ENCODE measurements at places on chromosomes 12 and 14.
A peak's percentile ranks its signal among the peaks of the same experiment; 100 is the strongest.

DNA sequence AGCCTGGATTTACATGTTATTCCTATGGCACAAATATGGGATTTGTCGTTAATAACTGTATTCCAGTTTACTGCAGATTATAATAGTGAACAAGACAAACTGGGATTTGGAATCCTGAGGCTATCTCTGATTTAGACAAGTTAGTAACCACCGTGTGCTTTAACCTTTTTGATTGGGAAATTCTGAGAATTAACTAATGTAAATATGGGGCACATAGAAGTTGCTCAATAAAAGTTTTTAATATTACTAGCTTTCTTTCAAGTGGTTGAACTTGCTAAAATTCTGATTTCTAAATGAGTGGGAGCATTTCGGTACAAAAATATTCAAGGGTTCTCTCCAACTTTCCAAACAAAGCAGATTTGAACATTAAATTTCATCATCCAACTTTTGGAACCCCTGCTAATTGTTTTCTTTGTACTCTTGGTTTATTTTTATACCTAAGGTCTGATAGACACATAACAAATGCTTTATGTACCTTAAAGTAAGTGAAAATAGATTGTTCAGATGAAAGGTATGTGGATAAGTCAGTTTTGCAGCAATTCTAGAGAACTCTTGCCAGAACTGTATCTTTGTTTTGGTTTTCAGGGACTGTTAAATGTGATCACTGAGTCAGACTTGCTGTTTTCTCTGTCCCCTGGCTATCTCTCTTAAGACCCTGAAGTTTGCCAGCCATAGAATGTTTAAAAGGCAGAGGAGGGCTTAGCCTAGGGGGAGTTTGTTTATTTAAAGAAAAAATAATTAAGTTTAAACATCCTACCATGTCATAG is 57.5 kb downstream of the FRS2 start:
- DNase-seq: no peak

DNA sequence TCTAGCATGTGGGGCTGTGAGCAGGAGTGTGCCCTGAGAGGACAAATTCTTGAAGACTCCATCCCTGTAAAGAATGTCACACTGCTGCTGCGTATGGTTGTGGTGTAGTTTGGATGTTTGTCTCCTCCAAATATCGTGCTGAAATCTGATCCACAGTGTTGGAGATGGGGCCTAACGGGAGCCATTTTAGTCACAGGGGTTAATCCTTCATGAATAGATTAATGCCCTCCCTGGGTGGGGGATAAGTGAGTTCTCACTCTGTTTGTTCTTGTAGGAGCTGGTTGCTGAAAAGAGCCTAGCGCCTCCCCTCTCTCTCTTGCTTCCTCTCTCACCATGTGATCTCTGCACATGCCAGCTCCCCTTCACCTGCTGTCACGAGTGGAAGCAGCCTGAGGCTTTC is 94.5 kb upstream of the VASH1 start:
- DNase-seq: no peak

- no peak for DNase-seq
Measured at GRCh38 chr14:20803223-20803622, 579 bp upstream of the RNASE1 start.

DNA sequence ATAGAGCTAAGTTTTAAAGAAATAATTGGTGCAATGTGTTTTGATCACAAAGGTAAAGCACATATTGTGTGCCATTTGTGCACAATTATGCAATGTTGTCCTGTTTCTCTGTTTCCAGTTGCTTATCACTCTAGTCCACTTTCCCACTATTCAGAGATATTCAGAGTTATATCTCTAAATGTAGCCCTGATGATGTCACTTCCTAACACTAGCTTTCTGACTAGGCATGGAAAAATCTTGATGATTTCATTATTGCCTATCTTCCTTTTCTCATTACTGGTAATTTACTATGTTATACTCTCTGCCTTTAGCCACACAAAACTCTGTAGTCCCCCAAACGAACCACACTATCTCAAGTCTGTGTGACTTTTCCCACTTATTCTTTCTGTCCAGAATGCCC is 221.2 kb downstream of the TRHDE start:
- DNase-seq: no peak

GRCh38 chr14:99819514-99819913 is 26.3 kb downstream of the EML1 start:
- no peak for DNase-seq

- DNase-seq: no peak
Measured at GRCh38 chr14:53209370-53209769, 56.2 kb upstream of the DDHD1 start.

DNA sequence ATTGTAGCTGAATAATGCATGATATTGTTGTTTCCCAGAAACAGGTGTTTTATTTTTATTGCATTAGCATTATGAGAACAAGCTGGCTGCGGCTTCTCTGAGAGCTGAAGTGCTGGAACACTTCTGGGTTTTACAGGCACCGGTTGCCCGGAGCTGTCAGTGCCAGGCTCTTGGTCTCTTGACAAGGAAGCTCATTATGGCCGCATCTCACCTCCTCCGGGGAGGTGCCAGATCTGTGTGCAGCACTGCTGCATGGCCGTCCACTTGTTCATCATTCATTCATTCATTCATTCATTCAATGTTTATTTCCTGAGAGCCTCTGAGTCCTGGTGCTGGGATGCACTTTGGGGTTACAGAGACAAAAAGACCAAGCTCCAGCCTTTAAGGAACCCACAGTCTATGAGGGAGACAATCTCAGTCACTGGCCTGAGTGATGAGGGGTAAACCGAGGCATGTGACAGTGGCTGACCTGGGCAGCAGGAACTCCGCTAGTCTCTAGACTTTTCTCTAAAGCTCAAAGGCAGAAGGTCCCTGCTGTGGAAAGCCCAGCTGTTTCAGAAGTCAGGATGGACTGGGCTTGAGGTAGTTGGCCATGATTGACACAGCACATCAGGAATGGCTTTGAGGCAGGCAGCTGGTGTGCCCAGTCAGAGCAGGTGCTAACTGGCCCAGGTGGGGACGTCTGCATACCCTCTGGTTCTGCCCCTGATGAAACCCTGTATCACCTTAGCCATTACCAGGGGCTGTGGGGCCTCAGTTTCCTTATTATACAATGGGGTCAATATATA is 181.0 kb downstream of the ADGRD1 start:
- DNase-seq: no peak

DNA sequence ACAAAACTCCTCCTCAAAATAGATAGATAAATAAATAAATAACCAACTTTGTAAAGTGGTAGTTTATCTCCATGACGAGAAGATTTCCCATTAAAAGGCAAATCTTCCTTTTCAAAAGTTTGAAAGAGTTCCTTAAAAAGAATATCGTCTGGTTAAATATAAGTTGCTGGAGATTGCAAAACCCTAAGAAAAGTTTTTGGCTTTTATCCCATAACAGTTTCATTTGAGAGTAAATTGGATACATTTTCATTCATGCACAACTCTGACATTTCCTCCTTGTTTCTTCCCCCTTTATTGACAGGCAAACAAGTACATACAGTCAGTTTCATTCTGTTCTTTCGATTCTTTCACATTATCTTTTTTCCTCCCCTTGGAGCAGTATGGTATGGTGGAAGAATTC is 45.4 kb upstream of the BTG1 start:
- DNase-seq: no peak

DNA sequence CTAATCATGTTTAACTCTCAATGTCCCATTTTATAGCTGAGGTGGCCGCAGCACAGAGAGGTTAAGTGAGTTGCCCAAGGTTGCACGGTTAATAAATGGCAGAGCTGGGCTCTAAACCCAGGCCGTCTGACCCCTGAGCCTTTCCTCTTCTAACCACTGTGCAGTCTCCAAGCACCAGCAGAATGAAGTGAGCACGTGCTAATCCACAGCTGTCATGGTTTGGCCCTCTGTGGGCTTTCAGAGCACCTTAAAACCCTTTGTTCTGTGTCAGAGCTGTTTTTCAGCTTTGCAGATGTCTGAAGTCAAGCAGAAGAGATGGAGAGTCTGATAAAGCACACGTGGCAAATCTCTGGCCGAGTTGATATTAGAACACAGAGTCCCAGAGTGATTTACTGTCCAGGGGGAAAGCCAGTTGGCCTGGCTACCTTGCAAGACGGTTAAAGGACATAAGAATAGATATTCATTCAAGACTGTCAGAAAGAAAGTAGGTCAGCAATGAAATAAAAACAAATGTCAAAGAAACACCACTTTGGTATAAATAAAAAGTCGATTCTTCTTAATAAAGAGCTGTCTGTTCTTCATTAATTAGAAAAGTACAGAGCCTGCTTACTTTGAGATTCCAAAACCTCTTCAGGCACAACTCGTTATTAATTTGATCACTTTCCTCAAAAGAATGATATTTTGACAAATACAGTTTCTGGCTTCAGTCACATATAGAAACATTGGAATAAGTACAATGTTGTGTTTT is 107.3 kb downstream of the CRADD start:
- DNase-seq: no peak

- DNase-seq: no peak
Measured at GRCh38 chr14:78278464-78279250, 108.5 kb downstream of the NRXN3 start.

GRCh38 chr12:71057330-71057729 is 100.5 kb downstream of the TSPAN8 start:
- peak; percentile 23 for DNase-seq

- DNase-seq: no peak
Measured at GRCh38 chr12:48980953-48981756, 3.0 kb downstream of the WNT1 start.

GRCh38 chr12:52267266-52267665 is 7.2 kb upstream of the KRT86 start:
- DNase-seq: no peak

DNA sequence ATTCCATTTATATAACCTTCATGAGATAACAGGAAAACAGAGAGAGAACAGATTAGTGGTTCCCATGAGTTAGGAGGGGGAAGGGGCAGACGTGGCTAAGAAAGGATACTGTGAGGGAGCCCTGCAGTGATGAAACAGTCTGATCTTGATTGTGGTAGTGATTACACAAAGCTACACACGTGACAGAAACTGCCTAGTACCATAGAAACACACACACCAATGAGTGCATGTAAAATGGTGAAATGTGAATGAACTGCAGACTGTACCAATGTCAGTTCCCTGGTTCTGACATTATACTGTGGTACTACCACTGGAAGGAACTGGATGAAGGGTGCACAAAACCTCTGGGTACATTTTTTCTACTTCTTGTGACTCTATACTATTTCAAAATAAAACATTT is 36.9 kb downstream of the NRDE2 start:
- no peak for DNase-seq
